ENCODE measurements at places on chromosomes 16 and 17. TPM values are rescaled to one million over a fixed set of nuclear protein-coding genes. Genes with fewer than 3 reads are reported as not detected.

The LIMD2 gene
- total RNA-seq = 20.0 TPM

The SCNN1B gene
- not detected for total RNA-seq

The HSD11B2 gene
- total RNA-seq = not detected

The PPP1R1B gene
- not detected for total RNA-seq

The NAA60 gene
- 19.8 TPM for total RNA-seq

The RAMP2 gene
- total RNA-seq = 2.4 TPM

The MT1F gene
- total RNA-seq = 0.53 TPM

The KRTAP17-1 gene
- total RNA-seq = not detected

The SPATA32 gene
- total RNA-seq = not detected

The OXLD1 gene
- total RNA-seq = 23.5 TPM

The CA7 gene
- not detected for total RNA-seq

The SLC47A1 gene
- 8.6 TPM for total RNA-seq

The P2RX5 gene
- 1.7 TPM for total RNA-seq

The ASPA gene
- total RNA-seq = not detected

The SLC5A11 gene
- not detected for total RNA-seq

The KRT39 gene
- total RNA-seq = not detected

The ABCC6 gene
- total RNA-seq = under 0.01 TPM

The TAT gene
- total RNA-seq = not detected

The GPR179 gene
- not detected for total RNA-seq

The HBQ1 gene
- not detected for total RNA-seq

The WFIKKN1 gene
- 0.22 TPM for total RNA-seq

The IRX3 gene
- total RNA-seq = not detected

Measured in thoracic aorta endothelial cell (primary cell).